ENCODE measurements at places on chromosomes 12 and 14. TPM values are rescaled to one million over a fixed set of nuclear protein-coding genes. Genes with fewer than 3 reads are reported as not detected.
A peak's percentile ranks its signal among the peaks of the same experiment; 100 is the strongest.

GRCh38 chr14:64147126-64147790, 146.9 kb downstream of the ESR2 start:
- no peak for DNase-seq

DNA sequence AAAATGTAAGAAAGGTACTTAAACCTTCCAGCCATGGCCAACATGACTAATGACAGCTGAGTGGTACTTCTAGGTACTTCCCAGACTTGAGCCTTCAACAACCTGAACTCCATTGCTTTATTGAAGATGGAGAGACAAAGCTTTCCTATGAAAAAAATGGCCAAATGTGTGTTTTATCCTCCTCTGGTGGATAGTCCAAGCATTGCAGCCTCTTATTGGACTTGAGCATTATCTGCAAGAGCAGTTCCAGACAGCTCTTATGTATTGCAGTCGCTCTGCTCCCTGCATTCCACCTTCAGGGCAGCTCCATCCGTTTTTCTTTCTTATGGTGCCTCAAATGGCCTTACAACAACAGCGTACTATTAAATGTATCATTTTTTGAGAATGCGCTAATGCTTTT, 588.2 kb downstream of the NRXN3 start:
- DNase-seq, result no peak

TC2N gene
- total RNA-seq, result 61.7 TPM

- no peak for DNase-seq
These were observed 211.8 kb downstream of the PCNX1 start for GRCh38 chr14:71119075-71119474.

IFNG-AS1 gene
- not detected for total RNA-seq

EML1 gene
- 15.2 TPM for total RNA-seq

NFATC4 gene
- total RNA-seq, result 11.2 TPM

- no peak for DNase-seq
These were observed 267.6 kb upstream of the OR4E1 start for GRCh38 chr14:21940887-21941856.

DNA sequence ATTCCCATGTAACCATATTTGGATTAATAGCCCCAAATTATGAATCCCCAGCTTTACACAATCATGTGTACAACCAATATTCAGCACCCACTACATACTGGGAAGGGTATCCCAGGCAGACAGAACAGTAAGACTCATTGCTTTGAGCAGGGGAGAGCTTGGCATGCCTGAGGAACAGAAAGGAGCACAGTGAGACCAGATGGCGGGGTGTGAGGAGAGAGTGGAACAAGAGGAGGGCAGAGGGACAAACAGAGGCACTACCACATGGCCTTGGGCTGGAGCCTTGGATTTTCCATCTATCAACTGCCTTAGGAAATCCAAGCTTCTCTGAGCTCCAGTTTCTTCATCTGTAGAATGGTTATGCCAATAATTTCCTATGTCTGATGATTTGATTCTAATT, 3.8 kb downstream of the DGKA start:
- no peak for DNase-seq

- no peak for DNase-seq
These were observed 118.2 kb upstream of the TMCC3 start for GRCh38 chr12:94768398-94769046.

- DNase-seq, result no peak
These were observed 29.6 kb downstream of the ATXN2 start for GRCh38 chr12:111569363-111570083.

SIX1 gene
- not detected for total RNA-seq

- DNase-seq, result no peak
These were observed 154.9 kb downstream of the DYRK2 start for GRCh38 chr12:67803278-67803993.

- no peak for DNase-seq
These were observed at the start of gene OR4Q3 for GRCh38 chr14:19743256-19743655. Gene OR4Q3, plus strand, starts transcription at chr14:19743571.

SYT1 gene
- total RNA-seq, result 0.31 TPM

DNA sequence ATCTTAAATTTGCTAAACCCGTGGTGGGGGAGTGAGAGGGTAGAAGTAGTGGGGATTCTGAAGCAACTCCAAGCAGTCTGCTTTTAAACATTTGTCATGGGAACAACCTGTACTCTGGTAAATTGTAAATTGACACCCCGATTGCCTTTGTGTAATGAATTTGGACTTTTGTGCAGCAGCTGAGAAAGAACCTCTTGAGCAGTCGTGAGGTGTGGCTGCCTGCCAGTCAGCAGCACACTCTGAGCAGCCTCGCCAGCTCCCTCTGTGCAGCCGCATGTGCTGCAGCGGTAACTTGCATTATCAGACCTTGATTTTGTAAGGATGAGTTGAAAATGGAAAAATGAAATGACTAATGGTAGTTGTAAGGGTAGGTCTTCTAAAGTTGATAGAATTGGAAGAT, 74.3 kb downstream of the SUSD6 start:
- DNase-seq, result no peak

GRCh38 chr14:24426912-24427536, 2.4 kb downstream of the CBLN3 start:
- DNase-seq, result peak; percentile 35

OR4E2 gene
- total RNA-seq, result not detected

KRT83 gene
- total RNA-seq, result 97.1 TPM

DNA sequence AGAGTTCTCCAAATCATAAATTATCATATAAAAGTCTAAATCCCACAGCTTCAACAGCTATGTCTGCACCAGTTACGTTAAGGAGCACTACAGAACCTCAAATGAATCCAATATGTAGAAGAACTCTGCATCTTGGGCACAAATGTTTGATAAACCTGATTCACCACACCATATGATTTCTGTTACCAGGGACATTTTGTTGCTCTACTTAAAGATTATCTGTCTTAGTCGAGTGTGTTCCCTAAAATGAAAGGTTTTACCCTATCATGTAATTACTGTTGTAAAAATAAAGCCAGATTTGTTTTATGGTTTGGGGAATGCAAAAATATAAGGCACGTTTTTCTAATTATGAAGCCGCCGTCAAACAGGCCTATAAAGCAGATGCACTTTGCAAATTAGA, 363.1 kb downstream of the EGLN3 start:
- no peak for DNase-seq

GRCh38 chr12:119432949-119433348, 98.4 kb downstream of the CCDC60 start:
- no peak for DNase-seq

CLEC14A gene
- 18.9 TPM for total RNA-seq

- peak; percentile 59 for DNase-seq
These were observed 51.3 kb downstream of the FAM222A start for GRCh38 chr12:109764776-109765445.

- DNase-seq, result no peak
These were observed 52.7 kb downstream of the SMOC1 start for GRCh38 chr14:69931960-69932359.

- no peak for DNase-seq
These were observed 8.7 kb upstream of the WDR89 start for GRCh38 chr14:63650256-63650952.

GRCh38 chr12:85654456-85654840, 181.8 kb downstream of the RASSF9 start:
- no peak for DNase-seq

GRCh38 chr12:88577537-88577936, 2.7 kb downstream of the KITLG start:
- DNase-seq, result no peak

DNA sequence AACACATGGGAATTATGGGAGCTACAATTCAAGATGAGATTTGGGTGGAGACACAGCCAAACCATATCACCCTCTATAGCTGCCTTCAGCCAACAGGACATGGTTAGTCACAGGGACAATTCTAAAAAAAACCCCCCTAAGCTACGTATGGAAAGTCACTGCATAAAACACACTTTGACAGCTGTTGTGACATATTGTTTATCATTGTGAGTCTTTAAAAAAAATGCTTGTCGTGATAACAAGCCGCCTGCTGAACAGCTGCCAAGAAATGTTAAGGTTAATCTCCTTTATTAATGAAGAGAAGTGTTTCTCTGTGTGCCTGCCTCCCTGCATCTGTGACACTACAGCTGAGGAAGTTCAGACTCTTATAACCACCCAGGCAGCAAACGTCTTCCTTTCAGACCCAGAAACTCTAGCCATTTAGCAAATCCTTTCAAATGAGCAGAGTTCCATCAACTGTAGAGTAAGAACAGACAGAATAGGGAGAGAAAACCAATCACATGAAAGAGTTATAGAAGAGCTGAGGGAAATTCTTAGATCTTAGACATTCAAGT, 1459.6 kb upstream of the TMEM132C start:
- no peak for DNase-seq

GRCh38 chr14:100779691-100780080, 46.2 kb upstream of the MEG3 start:
- DNase-seq, result peak; percentile 50

DNA sequence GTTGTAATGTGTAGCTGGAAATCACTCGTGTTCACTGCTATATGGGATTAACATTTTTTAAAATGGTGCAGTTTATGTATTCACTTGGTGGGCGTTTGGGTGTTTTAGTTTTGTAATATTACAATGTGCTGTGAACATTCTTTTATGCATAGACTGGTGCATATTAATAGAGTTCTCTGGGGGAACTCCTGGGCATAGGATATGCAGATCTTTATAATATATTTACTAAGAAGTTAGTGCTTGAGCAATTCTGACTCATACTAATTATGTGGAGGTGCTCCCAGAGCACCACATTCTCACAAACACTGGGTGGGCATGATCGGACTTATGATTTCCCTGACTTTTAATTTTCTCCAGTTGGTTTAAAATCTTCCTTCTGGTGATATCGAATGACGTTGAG, 342.3 kb downstream of the PDZRN4 start:
- no peak for DNase-seq

GRCh38 chr12:13661005-13661887, 320.2 kb downstream of the GRIN2B start:
- no peak for DNase-seq

DNA sequence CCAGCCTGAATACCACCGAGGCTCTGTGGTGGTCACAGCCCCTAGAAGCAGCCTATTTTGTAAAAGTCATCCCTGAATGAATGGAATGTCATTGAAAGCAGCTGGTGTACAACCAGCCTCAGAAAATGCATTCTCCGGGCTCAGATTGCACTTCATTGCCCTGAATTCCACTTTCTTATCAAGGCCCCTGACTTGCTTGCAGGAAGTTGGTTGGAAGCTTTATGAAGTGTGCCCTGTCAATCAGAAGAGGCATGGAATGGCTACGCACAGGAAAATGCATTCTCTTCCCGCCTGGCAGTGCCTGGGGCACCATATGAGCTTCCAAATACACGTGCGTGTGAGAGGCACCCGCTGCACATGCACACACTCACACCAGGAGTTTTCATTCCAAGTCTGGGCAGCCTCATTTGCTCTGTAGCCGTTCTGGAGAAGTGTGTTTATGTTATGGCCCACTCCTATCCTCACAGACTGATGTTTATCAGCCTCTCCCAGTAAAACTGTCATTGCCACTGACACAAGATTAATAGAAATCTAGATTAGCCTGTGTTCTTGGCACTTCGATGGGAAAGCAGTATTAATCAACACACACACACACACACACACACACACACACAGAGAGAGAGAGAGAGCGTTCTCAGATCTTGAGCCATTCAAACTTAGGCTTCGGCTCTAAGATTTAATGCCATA, 63.9 kb downstream of the NUAK1 start:
- DNase-seq, result no peak

ABCD2 gene
- total RNA-seq, result 0.19 TPM

DNA sequence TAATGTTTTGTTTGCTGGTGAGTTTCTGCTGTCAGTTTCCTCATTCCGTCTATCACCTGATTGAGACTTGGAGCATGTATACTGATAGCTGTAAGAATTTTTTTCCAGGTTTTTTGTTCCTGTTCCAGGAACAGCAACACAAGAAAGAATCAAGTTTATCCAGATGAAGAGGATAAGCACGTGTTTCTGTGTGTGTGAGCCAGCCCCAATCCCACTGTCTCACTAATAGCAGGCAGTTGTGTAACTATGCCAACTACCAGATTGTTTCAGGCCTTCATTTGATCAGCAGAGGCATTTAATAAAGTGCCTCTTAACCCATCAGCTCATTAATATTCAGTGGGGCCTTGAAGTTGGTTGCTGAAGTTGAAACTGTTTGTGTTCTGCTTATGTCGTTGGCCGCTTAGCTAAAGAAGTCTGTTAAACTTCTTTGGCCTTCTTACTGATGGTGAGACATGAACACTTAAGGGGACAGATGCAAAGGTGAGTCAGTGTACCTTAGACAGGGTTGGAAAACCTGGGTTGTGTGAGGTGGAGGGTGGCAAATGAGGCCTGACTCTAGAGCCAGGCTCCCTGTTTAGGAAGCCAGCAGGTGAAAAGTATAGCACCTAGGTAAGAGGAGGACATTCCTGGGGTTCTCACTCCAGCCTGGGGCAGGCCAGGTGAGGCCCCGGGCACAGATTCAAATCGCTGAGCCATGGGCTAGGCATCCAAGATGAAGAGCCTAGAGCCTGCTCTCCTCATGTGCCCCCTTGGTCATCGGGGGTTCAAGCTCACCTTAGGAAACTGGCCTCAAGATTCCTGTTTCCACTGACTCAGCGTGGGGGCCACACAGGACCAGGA, 3.7 kb downstream of the ANKRD13A start:
- DNase-seq, result no peak

DNA sequence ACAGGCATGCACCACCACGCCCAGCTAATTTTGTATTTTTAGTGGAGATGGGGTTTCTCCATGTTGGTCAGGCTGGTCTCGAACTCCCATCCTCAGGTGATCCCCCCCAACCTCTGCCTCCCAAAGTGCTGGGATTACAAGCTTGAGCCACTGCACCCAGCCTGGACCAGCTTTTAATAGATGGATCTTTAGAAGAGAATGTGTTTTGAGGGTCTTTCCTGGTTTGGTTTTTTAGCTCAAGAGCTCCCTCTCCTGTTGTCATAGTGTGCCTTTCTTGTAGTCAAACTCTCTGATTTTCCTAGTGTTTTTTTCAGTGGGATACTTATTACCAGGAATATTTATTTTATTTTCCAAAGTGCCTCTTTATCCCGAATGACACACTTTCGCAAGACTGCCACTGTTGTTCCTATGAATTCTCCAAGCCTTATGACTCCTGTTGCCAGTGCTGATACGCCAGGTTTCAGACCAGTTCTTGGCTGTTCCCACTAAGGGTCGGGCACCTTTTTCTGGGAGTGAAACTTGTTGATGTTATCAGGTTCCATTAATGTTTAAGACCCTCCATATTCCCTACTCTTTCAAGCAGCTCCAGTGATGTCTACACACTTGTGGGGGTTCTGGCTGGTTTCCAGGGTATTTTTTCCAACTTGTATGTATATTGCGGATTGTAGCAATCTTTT, 31.5 kb upstream of the LIMA1 start:
- DNase-seq, result no peak

GRCh38 chr12:113186666-113187325, 1.3 kb downstream of the RITA1 start:
- DNase-seq, result no peak

ANO2 gene
- 1.1 TPM for total RNA-seq

GRCh38 chr12:91744597-91744996, 401.0 kb downstream of the BTG1 start:
- no peak for DNase-seq

- DNase-seq, result no peak
These were observed 70.3 kb downstream of the RNFT2 start for GRCh38 chr12:116808113-116809105.

DNA sequence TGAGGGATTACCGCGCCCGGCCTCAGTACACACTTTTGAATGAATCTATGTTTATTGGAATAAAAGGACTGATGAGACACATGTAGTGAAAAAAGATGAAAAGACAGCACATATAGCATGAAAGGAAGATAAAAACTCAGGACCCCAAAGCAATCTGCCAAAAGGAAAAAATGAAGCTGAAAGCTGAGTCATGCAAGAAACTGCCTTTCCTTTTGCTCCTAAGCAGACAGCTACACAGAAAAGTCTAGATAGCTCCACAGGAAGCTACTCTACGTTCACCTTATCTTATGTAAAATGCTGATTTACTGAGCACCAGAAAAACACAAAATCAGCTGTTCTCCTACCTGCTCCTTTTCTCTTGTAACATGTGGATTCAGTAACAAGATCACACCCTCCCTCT, 128.4 kb downstream of the NTF3 start:
- DNase-seq, result no peak

All from suprapubic skin (tissue), 4 donors.